ENCODE measurements at places on chromosomes 5 and 9.

DNA sequence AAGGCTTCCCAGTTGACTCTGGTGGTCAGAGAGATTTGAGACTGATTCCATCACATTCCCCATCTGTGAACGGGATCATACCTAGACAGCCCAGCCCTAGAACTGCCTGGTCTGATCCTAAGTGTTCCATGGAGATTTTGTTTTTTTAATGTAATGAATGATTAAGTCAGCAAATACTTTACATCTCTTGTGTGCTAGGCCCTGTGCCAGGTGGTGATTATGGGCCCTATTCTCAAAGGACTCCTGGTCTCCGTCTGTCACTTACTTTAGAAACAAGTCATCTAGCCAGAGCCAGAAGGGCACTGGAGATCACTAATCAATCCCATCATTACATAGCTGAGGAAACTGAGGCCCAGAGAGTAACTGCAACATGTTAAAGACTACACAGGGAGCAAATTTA lies 1.1 kb upstream of the GPX3 start:
- DNase-seq = no peak

DNA sequence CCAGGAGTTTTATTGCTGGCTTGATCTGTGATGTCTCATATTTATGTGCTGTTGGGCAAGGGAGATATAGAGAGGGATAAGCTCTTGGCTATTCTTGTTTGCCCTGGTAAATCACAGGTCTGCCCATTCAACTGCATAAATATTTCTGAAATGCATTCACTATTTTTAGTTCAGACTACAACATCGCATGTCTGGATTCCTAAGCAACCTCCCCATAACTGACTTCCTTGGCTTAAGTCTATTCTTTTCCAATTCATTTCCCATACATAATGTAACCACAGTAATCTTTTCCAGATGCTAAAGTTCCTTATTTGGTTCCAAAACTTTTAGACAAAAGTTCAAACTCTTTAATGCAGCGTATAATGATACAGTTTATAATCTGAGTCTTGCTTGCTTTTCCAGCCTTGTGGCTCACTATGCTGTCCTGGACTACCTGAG lies 321.4 kb upstream of the ACTBL2 start:
- no peak for DNase-seq

GRCh38 chr5:138653502-138653901 lies 78.3 kb upstream of the HSPA9 start:
- DNase-seq = no peak

DNA sequence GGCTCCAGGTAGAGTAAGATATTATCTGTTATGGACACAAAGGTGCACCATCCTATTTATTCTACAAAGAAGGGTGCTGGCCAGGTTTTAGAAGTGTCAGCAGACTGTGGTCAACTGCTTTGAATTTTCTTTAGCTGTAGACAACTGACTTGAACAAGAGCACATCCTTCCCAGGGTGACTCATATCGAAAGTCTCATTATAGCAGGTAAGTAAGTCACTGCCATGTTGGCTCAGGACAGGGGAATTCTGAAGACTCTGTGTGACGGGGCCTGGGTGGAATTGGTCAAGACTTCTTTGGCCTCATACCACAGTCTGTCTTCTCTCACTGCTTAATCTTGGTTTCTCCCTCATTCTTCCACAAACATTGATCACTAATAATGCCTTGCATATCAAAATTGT lies 214.5 kb upstream of the CDH9 start:
- DNase-seq = no peak

GRCh38 chr9:84756731-84757130 lies 87.2 kb downstream of the NTRK2 start:
- DNase-seq = no peak

GRCh38 chr5:113548396-113548795 lies 34.9 kb downstream of the YTHDC2 start:
- no peak for DNase-seq

DNA sequence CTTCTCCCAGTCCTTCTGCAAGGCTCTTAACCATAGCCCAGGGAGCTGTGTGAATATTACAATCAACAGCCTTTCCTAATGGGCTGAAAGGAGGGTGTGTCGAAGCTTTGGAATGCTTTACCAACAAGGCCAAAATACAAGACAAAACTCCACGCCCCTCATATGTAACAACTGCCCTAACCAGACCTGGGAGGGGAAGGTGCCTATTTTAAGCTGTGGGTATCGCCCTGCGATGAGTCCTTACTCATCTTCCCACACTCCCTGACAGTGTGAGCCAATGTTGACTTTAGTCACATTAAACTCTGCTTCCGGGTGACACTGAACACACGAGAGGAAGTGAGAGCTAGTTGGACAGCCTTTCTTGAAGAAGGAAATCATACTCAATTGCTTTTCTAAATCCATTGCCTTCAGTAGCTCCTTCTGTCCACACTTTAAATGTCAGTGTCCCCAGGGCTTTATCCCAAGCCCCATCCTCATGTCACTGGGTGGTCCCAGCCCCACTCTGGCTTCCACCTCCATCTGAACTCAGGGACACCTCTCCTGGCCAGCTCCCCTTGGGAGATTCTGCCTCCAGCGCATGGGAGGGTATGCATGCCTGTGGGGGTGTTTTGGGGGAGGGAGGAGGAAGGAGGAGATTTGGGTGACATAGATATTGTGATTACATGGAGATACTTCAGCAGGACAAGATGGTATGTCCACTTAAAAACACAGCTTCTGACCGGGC lies 6.5 kb upstream of the TBC1D9B start:
- DNase-seq = peak; percentile 38

DNA sequence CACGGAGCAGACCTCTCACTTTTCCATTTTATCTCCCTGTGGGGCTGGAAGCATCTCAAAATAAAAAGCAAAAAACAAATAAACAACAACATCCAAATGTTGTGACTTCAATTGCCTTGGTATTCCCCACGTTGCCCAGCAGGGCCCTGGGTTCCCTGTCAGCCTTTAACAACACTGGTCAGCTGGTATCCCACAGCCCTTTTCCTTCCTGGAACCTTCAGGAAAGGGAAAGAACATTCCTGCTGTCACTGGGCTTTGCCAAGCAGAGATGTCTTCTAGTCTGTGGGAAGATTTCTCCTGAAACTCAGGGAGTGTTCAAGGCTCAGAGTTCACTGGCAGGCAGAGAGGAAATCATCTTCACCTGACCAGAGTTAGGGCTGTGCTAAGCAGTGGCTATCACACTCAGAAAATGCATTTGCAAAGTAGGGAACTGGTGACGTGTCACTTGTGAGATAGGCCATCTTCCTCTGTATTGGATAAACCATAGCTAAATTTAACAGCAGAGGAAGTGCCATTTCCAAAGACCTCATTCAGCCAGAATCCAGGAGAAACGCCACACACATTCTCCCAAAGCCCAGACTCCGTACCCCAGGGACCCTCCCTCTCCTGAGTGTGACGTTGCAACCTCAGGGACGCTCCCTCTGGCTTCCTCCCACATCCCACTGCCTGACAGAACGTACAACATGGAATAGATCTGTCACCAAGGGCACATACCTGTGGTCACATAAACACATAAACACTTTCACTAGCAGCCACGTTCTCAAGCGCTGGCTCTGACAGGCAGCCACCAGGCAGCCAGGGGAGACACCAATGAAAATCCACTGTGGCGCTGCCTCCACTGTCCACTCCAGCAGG lies 274.0 kb upstream of the DAPK1 start:
- DNase-seq = no peak

DNA sequence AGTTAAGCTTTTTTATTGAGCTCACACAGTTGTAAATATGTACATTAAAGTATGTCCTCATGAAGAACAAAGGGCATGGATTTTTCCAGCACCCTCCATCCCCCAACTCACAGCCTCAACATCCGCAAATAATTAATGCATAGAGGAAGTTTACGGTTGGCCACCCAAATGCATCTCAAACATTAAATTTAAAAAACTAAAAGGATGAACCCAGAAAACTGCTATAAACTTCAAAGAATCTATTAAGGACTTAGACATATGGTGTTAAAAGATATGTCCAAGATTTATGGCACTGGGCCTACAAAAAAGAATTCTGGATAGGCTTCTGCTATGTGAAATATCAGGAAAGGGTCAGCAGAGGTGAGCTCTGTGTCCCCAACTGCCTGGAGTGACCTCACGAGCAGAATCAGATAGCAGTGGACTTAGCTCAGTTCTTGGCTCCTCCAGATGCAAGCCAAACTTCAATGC lies 54.0 kb upstream of the TNC start:
- no peak for DNase-seq

GRCh38 chr9:125763394-125763801 lies 16.2 kb downstream of the PBX3 start:
- no peak for DNase-seq

- no peak for DNase-seq
Observed at GRCh38 chr5:163345216-163345615, 92.2 kb upstream of the CCNG1 start.

- DNase-seq = no peak
Observed at GRCh38 chr9:33117796-33118195, 41.3 kb upstream of the SMU1 start.

DNA sequence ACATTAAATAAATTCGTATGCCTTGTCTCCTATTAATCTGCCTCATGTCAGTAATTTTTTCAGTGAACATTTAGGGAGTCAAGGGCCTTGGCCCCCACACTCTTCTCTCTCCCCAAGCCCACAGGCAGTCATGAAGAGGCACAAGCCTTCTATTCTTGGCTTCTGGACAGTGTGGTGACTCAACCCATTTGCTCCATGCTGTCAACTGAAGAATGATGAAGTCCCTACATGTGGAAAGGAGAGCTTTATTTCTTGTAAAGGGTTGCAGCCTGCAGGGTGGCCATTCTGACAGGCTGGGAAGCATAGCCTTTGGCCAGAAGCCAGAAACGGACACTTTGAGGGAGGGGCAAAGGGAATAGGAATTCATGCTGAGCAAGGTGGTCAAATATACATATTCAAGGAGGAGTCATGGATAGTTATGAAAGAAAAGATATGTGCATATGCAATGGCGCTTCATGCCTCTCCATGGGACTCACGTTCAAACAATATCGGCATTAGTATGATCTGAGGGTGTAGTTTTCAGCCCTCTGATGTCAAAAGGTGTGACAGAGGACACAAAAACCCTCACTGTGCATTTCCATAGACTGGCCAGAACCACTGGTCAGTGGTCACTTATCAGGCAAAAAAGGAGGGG lies 31.3 kb downstream of the ANKRA2 start:
- DNase-seq = peak; percentile 14

GRCh38 chr9:13013991-13014883 lies 239.4 kb downstream of the LURAP1L start:
- DNase-seq = peak; percentile 64

- DNase-seq = no peak
Observed at GRCh38 chr9:8760000-8760767, 960.6 kb upstream of the DMAC1 start.

- peak; percentile 12 for DNase-seq
Observed at GRCh38 chr9:91734371-91734981, 215.6 kb downstream of the ROR2 start.

GRCh38 chr5:90557391-90557790 lies 1.2 kb upstream of the ADGRV1 start:
- no peak for DNase-seq

All from NCI-H226 (cell line).